ENCODE measurements at places on chromosomes 1 and 21. TPM values are rescaled to one million over a fixed set of nuclear protein-coding genes. Genes with fewer than 3 reads are reported as not detected.

The FCRL2 gene
- not detected for total RNA-seq

The INAVA gene
- total RNA-seq = not detected

The CLCNKA gene
- total RNA-seq = 1.4 TPM

The LGR6 gene
- total RNA-seq = not detected

The BRDT gene
- not detected for total RNA-seq

The PCNX2 gene
- 0.22 TPM for total RNA-seq

The PRRX1 gene
- 256 TPM for total RNA-seq

GRCh38 chr1:45820788-45821187, 17.4 kb downstream of the MAST2 start:
- no peak overlapping the region for H3K4me3 ChIP-seq
- no peaks in the 10 kb centered on the region for H3K36me3 ChIP-seq
- DNase-seq = no peak
- no peaks in the 10 kb centered on the region for H3K4me1 ChIP-seq
- H3K27ac ChIP-seq = no peak overlapping the region
- H3K27me3 ChIP-seq = no peaks in the 10 kb centered on the region

DNA sequence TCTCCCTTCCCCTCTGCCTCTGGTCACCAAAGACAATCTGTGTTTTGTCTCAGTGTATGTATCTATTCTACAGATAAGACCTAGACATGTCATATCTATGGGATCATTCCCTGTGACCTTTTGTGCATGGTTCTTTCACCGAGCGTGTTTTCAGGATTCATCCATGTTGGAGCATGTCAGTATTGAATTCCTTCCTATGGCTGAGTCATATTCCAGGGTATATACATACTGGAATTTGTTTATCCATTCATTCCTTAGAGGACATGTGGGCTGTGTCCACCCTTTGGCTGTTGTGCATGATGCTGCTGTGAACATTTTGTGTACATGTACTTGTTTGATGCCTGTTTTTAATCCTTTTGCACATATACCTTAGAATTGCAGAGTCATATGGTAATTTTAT, 69.9 kb downstream of the NFASC start:
- H3K4me1 ChIP-seq = no peaks in the 10 kb centered on the region
- no peaks in the 10 kb centered on the region for H3K27me3 ChIP-seq
- H3K36me3 ChIP-seq = no peaks in the 10 kb centered on the region
- no peak overlapping the region for H3K4me3 ChIP-seq

DNA sequence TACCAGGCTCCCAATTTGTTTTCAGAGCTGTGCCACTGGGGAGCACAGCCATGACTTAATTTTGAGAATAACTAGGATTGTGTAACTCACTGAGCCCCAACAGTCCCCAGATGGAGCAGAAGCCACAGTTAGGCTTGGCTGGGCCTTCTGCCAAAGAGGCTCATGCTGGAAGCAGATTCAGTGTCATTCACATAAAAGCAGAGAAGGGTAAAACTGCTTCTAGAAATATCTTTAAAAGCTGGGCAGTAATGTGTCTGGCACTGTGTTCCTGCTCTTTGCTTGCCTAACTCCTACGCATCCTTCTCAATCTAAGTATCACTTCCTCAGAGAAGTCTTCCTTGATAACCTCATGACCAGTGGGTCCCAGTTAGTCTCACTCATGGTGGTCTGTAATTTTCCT, 20.3 kb downstream of the STK40 start:
- H3K27me3 ChIP-seq = no peaks in the 10 kb centered on the region
- H3K27ac ChIP-seq = peak overlapping the region; percentile 24
- H3K36me3 ChIP-seq = peaks cover 3% of the 10 kb centered on the region
- no peak overlapping the region for H3K4me3 ChIP-seq
- H3K4me1 ChIP-seq = peaks cover 46% of the 10 kb centered on the region

- DNase-seq = no peak
- no peak overlapping the region for H3K4me3 ChIP-seq
- H3K27me3 ChIP-seq = no peaks in the 10 kb centered on the region
- no peaks in the 10 kb centered on the region for H3K36me3 ChIP-seq
These were observed 14.4 kb upstream of the C8B start for GRCh38 chr1:56979986-56980755.

DNA sequence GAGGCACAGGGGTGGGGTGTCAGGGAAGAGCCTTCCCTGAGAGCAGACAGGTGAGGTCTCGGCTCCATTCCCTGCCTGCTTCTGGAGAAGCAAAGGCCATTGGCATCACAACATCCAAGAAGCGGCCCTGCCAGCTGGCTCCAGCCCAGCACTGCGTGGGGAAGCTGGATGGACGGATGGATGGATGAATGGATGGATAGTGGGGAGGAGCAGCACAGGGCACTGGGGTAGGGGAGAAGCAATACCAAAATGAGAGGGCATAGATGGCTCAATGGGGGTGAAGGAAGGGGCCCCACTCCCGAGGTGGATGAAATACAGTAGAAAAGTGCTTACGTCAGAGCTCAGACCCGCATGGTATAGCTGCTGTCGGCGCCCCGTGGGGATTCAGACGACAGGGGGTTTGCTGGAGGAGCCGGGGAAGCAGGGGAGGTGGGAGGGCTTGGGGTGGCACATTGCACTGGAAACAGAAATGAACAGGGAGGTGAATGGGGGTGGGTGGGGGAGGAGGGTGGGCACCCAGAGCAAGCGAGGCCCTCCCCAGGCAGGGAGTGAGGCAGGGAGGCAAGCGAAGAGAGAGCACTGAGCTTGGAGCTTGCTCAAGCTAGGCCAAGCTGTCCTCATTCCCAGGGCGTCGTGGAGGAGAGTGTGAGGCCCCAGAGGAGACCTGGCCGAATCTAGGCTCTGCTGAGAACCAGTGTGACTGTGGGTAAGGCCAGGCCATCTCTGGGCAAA, 9.5 kb upstream of the GOLT1A start:
- H3K27ac ChIP-seq = no peak overlapping the region
- no peak overlapping the region for H3K4me3 ChIP-seq
- no peaks in the 10 kb centered on the region for H3K36me3 ChIP-seq
- no peaks in the 10 kb centered on the region for H3K27me3 ChIP-seq
- H3K4me1 ChIP-seq = no peaks in the 10 kb centered on the region

- no peak overlapping the region for H3K27ac ChIP-seq
- H3K36me3 ChIP-seq = no peaks in the 10 kb centered on the region
- H3K27me3 ChIP-seq = no peaks in the 10 kb centered on the region
- no peak overlapping the region for H3K4me3 ChIP-seq
- H3K4me1 ChIP-seq = no peaks in the 10 kb centered on the region
These were observed 54.2 kb downstream of the HMCN1 start for GRCh38 chr1:185788386-185788785.

DNA sequence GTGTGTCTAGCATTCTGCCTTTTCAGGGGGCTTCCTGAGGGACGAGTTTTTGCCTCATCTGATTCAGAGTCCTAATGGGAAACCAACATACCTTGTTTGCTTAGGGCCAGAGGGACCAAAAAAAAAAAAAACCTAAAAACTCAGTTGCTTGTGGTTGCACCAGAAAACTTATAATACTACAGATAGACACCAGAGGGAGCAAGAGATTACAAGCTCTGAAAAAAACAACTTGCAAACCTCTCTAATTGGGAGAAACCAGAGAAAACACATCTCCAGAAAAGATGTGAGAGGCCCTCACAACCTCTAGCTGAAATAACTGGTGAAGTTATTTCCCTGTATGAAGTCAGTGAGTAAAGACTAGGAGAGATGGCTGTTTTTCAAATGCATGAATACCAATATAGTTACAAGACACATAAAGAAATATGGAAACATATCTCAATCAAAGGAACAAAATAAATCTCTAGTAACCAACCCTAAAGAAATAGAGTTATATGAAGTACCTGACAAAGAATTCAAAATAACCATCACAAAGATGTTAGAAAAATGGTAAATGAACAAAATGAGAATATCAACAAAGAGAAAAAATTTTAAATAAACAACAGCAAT, 233.7 kb upstream of the NFIA start:
- H3K4me3 ChIP-seq = no peak overlapping the region
- no peak for DNase-seq
- H3K27me3 ChIP-seq = no peaks in the 10 kb centered on the region
- no peaks in the 10 kb centered on the region for H3K4me1 ChIP-seq
- no peaks in the 10 kb centered on the region for H3K36me3 ChIP-seq

- no peaks in the 10 kb centered on the region for H3K36me3 ChIP-seq
- no peak overlapping the region for H3K27ac ChIP-seq
- H3K4me1 ChIP-seq = peaks cover 4% of the 10 kb centered on the region
- no peak for DNase-seq
- H3K27me3 ChIP-seq = no peaks in the 10 kb centered on the region
These were observed 240.5 kb downstream of the TGFB2 start for GRCh38 chr1:218585511-218586184.

GRCh38 chr1:169959686-169960085, 66.0 kb upstream of the SCYL3 start:
- H3K4me3 ChIP-seq = no peak overlapping the region
- no peaks in the 10 kb centered on the region for H3K4me1 ChIP-seq
- DNase-seq = no peak
- H3K27ac ChIP-seq = no peak overlapping the region
- H3K36me3 ChIP-seq = no peaks in the 10 kb centered on the region
- H3K27me3 ChIP-seq = no peaks in the 10 kb centered on the region

- no peak overlapping the region for H3K4me3 ChIP-seq
- H3K27ac ChIP-seq = no peak overlapping the region
- no peaks in the 10 kb centered on the region for H3K4me1 ChIP-seq
- no peaks in the 10 kb centered on the region for H3K27me3 ChIP-seq
These were observed 3.9 kb upstream of the CD1C start for GRCh38 chr1:158285756-158286241.

- H3K27me3 ChIP-seq = peaks cover 8% of the 10 kb centered on the region
- no peak for DNase-seq
- H3K27ac ChIP-seq = no peak overlapping the region
- no peaks in the 10 kb centered on the region for H3K36me3 ChIP-seq
These were observed 13.5 kb upstream of the F3 start for GRCh38 chr1:94555091-94555490.

- H3K4me1 ChIP-seq = peaks cover 21% of the 10 kb centered on the region
- no peak overlapping the region for H3K27ac ChIP-seq
- no peaks in the 10 kb centered on the region for H3K36me3 ChIP-seq
- no peak overlapping the region for H3K4me3 ChIP-seq
- no peak for DNase-seq
- no peaks in the 10 kb centered on the region for H3K27me3 ChIP-seq
These were observed 25.2 kb downstream of the CNST start for GRCh38 chr1:246591504-246591903.

GRCh38 chr1:203609979-203610493, 16.6 kb upstream of the ATP2B4 start:
- DNase-seq = no peak
- H3K27me3 ChIP-seq = no peaks in the 10 kb centered on the region
- H3K27ac ChIP-seq = no peak overlapping the region
- H3K4me3 ChIP-seq = no peak overlapping the region
- H3K4me1 ChIP-seq = no peaks in the 10 kb centered on the region

GRCh38 chr21:29299046-29299915, 559 bp downstream of the BACH1 start:
- peak; percentile 85 for DNase-seq
- peaks cover 32% of the 10 kb centered on the region for H3K4me1 ChIP-seq
- H3K27me3 ChIP-seq = no peaks in the 10 kb centered on the region
- H3K4me3 ChIP-seq = peak overlapping the region; percentile 96
- H3K27ac ChIP-seq = peak overlapping the region; percentile 98

DNA sequence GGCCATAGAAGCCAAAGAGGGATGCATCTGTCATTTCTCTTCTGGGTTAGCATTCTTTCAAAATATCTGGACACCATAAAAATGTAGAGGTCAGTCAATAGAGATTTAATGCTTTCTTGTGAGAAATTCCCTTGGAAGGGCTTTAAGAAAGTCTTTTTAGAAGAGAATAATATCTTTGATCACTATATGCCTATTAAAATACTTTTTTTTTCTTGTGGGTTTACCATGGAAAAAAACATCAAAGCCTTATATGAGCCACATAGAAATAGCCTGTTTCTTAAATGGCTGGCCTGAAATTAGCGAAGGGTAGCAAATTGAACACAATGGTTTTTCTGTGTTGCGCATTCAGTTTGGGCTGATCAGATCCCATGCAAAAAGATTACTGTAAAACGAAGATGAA, 36.8 kb downstream of the BACE2 start:
- H3K27me3 ChIP-seq = no peaks in the 10 kb centered on the region
- H3K36me3 ChIP-seq = no peaks in the 10 kb centered on the region
- H3K4me1 ChIP-seq = no peaks in the 10 kb centered on the region
- H3K4me3 ChIP-seq = no peak overlapping the region

- H3K36me3 ChIP-seq = no peaks in the 10 kb centered on the region
- no peaks in the 10 kb centered on the region for H3K27me3 ChIP-seq
- H3K4me1 ChIP-seq = peaks cover 12% of the 10 kb centered on the region
- H3K27ac ChIP-seq = peak overlapping the region; percentile 77
These were observed 90.9 kb upstream of the DIRAS3 start for GRCh38 chr1:68141071-68142021.

- no peaks in the 10 kb centered on the region for H3K27me3 ChIP-seq
- H3K4me3 ChIP-seq = no peak overlapping the region
- no peak overlapping the region for H3K27ac ChIP-seq
- no peaks in the 10 kb centered on the region for H3K36me3 ChIP-seq
- DNase-seq = no peak
These were observed 467.6 kb upstream of the ZRANB2 start for GRCh38 chr1:71548398-71548890.

Measured in psoas muscle (tissue), 8 donors.